Liver (tissue), 10 donors: ENCODE measurements at places on chromosomes 12 and 14.

GRCh38 chr12:32163596-32163995 is 56.9 kb downstream of the BICD1 start:
- H3K4me3 ChIP-seq: no peak overlapping the region
- no peaks in the 10 kb centered on the region for H3K36me3 ChIP-seq
- DNase-seq: no peak
- no peak overlapping the region for H3K27ac ChIP-seq
- H3K27me3 ChIP-seq: no peaks in the 10 kb centered on the region

- H3K36me3 ChIP-seq: no peaks in the 10 kb centered on the region
- no peaks in the 10 kb centered on the region for H3K27me3 ChIP-seq
- H3K27ac ChIP-seq: no peak overlapping the region
- DNase-seq: peak; percentile 62
- H3K4me3 ChIP-seq: peak overlapping the region; percentile 10
Measured at GRCh38 chr12:51846911-51847642, 1.4 kb downstream of the FIGNL2 start.

GRCh38 chr14:81402123-81402495 is 2.0 kb upstream of the STON2 start:
- DNase-seq: no peak
- no peaks in the 10 kb centered on the region for H3K36me3 ChIP-seq
- no peak overlapping the region for H3K4me3 ChIP-seq
- H3K4me1 ChIP-seq: no peaks in the 10 kb centered on the region
- H3K27me3 ChIP-seq: no peaks in the 10 kb centered on the region
- no peak overlapping the region for H3K27ac ChIP-seq

DNA sequence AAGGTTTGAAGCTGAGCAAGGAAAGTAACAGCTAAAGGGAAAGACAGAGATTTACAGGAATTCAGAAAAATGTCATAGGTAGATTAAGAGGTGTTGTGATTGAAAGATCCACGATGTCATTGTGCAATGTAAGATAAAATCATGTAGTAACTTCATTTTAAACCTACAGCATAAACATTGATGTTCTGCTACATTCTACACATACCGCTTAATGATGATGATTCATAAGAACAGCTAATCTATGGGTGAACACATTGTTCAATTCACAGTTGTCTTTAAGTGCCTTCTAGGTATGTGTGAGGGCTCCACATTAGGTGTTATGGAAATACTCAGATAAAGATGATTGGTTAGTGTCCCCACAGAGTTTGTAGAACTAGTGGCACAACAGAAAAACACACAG is 170.9 kb downstream of the GRIP1 start:
- H3K27ac ChIP-seq: no peak overlapping the region
- H3K4me3 ChIP-seq: no peak overlapping the region
- no peaks in the 10 kb centered on the region for H3K4me1 ChIP-seq
- no peaks in the 10 kb centered on the region for H3K36me3 ChIP-seq
- no peaks in the 10 kb centered on the region for H3K27me3 ChIP-seq

DNA sequence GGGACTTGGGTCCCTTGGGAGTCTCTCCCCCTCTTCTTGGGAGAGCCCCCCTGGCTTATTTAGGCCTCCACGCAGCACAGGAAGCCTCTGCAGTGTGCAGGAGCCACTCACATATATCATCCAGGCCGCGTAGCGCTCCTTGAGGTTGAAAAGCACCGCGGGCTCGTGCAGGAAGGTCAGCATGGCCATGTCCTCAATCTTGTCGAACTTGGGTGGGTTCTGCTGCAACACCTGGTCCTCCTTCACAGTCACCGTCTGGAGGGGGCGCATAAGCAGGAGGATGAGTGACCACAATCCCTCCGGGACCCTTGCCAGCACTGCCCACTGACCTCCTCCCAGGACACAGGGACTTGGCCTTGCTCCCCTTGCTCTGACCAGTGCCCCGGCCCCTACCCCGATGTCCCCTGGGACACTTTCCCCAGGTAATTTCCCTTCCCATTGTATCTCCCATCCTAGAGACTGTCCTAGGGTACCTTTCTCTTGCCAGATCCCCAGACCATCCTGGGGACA is 2.5 kb downstream of the MYH6 start:
- no peaks in the 10 kb centered on the region for H3K4me1 ChIP-seq
- H3K4me3 ChIP-seq: no peak overlapping the region
- H3K27ac ChIP-seq: no peak overlapping the region
- no peak for DNase-seq

DNA sequence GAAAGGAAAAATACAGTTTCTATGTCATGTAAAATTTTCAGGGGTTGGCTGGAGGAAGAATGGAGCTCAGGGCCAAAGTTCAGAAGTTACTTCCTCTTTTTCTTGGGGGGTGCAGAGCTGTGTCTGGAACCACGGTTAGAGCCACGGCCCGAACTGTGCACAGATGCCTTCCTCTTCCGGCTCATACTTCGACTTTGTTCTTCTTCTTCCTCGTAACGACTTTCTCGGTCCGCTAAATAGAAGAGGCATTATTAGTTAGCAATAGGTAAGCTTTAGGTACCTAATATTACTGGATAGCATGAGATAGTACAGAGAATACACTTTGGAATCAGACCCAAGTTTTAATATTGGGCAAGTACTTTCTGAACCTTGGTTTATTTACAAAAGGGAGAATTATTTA is 31.2 kb downstream of the SUPT16H start:
- no peak overlapping the region for H3K27ac ChIP-seq
- H3K4me1 ChIP-seq: no peaks in the 10 kb centered on the region
- H3K27me3 ChIP-seq: no peaks in the 10 kb centered on the region
- no peak overlapping the region for H3K4me3 ChIP-seq
- DNase-seq: no peak
- peaks cover 16% of the 10 kb centered on the region for H3K36me3 ChIP-seq

DNA sequence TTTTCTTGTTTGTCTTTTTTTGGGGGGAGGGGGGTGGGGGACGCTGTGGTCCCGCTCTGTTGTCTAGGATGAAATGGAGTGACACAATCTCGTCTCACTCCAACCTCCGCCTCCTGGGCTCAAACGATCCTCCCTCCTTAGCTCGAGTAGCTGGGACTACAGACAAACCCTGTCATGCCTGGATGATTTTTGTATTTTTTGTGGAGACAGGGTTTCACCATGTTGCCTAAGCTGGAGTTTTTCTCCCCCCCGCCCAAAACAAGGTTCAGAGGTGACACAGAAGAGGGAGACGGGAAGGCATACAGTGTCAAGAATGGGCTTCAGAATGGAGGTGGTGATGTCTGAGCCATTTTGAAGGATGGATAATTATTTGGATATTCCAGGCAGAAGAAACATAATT is 116.9 kb upstream of the ATF1 start:
- H3K27ac ChIP-seq: no peak overlapping the region
- no peak overlapping the region for H3K4me3 ChIP-seq
- no peaks in the 10 kb centered on the region for H3K36me3 ChIP-seq
- DNase-seq: no peak
- H3K4me1 ChIP-seq: no peaks in the 10 kb centered on the region

GRCh38 chr12:97536353-97536752 is 73.7 kb downstream of the RMST start:
- no peaks in the 10 kb centered on the region for H3K36me3 ChIP-seq
- H3K4me1 ChIP-seq: no peaks in the 10 kb centered on the region
- H3K27me3 ChIP-seq: no peaks in the 10 kb centered on the region
- no peak overlapping the region for H3K4me3 ChIP-seq

GRCh38 chr12:20508359-20508758 is 140.0 kb downstream of the PDE3A start:
- DNase-seq: no peak
- no peak overlapping the region for H3K4me3 ChIP-seq
- H3K36me3 ChIP-seq: no peaks in the 10 kb centered on the region
- no peak overlapping the region for H3K27ac ChIP-seq

- no peak overlapping the region for H3K27ac ChIP-seq
- no peak overlapping the region for H3K4me3 ChIP-seq
- no peaks in the 10 kb centered on the region for H3K4me1 ChIP-seq
Measured at GRCh38 chr12:125129591-125130255, 64.5 kb downstream of the AACS start.

DNA sequence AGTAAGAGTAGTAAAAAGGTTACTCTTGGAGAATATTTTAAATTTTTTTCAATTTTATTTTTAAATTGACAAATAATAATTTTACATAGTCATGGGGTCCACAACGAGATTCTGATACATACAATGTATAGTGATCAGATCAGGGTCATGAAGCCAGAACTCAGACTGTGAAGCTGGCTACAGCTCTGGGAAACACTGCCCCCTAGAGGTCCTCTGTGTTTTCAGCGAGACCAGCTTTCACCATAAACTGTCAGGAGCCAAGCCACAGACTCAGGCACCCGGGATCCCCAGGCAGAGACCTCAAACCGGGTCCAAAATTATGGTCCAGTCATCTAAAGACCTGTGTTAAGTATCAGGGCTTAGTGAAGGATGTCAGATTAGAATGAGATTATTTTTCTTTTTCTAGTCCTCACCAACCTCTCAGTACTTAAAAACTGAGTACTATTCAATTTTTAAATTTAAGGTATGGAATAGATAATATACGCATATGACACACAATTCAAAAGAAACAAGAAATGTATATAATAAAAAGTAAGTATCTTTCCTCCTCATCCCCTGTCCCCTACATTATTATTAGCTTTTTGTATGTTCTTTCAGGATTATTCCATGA is 397.1 kb downstream of the MDGA2 start:
- H3K27me3 ChIP-seq: no peaks in the 10 kb centered on the region
- H3K36me3 ChIP-seq: no peaks in the 10 kb centered on the region
- DNase-seq: peak; percentile 55
- H3K4me3 ChIP-seq: no peak overlapping the region

DNA sequence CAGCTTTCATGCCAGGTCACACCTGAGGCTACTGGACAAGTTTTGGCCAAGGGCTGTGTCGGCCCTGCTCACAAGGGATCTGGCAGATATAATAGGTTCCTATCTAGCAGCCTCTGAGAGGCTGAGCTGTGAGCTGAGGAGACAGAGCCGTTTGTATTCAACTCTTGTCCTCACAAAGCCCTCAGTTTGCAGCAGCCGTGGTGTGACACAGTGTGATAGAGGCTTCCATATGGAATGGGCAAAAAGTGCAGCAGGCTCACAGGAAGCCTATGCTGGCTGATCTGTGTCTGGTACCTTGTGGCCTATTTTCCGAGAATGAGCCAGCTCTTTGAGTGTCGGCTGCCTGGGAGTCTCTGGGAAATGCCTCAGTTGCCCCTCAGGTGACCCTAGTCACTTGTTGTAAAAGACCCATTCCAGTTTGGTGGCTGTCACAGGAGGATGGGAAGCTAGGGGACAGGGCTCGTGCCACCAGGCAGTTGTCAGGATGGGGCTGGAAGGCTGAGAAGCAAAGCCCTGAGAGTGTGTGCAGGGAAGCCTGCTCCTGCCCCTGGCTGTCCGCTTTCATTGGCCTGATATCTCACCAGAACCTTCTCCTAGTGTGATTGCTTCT is 16.1 kb downstream of the VRTN start:
- H3K27me3 ChIP-seq: no peaks in the 10 kb centered on the region
- no peaks in the 10 kb centered on the region for H3K36me3 ChIP-seq
- H3K4me1 ChIP-seq: no peaks in the 10 kb centered on the region
- no peak overlapping the region for H3K4me3 ChIP-seq
- no peak overlapping the region for H3K27ac ChIP-seq

DNA sequence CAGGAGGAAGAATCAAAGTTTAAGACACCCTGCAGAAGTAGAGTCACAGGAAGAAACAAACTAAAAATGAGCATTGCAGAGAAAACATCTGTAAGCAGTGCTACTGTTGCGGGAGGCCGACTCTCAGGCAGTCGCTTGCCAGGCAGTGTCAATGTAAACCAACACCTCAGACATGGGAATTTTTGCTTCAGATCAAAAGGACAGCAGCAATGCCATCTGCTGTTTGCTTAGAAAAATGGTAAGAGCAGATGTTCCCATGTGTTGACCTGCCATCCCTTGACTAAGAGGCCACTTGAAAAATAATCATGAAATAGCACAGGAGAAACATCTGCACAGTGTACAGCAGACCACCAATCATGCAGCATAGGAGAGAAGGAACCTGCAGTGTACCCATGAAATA is 196.6 kb downstream of the SLC25A21 start:
- H3K27ac ChIP-seq: no peak overlapping the region
- H3K4me1 ChIP-seq: no peaks in the 10 kb centered on the region
- H3K4me3 ChIP-seq: no peak overlapping the region
- H3K27me3 ChIP-seq: no peaks in the 10 kb centered on the region
- H3K36me3 ChIP-seq: no peaks in the 10 kb centered on the region

GRCh38 chr12:66829660-66830325 is 150.9 kb upstream of the GRIP1 start:
- no peak overlapping the region for H3K27ac ChIP-seq
- H3K4me1 ChIP-seq: no peaks in the 10 kb centered on the region
- H3K4me3 ChIP-seq: no peak overlapping the region
- no peaks in the 10 kb centered on the region for H3K27me3 ChIP-seq
- DNase-seq: no peak
- H3K36me3 ChIP-seq: no peaks in the 10 kb centered on the region

DNA sequence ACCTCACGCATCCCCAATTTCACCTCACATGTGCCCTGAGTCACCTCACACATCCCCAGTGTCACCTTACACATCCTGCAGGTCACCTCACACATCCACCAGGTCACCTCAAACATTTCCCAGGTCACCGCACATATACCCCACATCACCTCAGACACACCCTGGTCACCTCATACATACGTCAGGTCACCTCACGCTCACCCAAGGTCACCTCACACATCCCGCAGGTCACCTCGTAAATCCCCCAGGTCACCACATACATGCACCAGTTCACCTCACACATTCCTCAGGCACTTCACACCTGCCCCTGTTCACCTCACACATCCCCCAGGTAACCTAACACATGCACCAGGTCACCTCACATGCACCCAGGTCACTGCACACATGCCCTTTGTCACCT is 864.0 kb downstream of the TMEM121 start:
- no peak for DNase-seq
- H3K27me3 ChIP-seq: no peaks in the 10 kb centered on the region
- H3K4me1 ChIP-seq: no peaks in the 10 kb centered on the region
- H3K36me3 ChIP-seq: no peaks in the 10 kb centered on the region
- no peak overlapping the region for H3K27ac ChIP-seq

DNA sequence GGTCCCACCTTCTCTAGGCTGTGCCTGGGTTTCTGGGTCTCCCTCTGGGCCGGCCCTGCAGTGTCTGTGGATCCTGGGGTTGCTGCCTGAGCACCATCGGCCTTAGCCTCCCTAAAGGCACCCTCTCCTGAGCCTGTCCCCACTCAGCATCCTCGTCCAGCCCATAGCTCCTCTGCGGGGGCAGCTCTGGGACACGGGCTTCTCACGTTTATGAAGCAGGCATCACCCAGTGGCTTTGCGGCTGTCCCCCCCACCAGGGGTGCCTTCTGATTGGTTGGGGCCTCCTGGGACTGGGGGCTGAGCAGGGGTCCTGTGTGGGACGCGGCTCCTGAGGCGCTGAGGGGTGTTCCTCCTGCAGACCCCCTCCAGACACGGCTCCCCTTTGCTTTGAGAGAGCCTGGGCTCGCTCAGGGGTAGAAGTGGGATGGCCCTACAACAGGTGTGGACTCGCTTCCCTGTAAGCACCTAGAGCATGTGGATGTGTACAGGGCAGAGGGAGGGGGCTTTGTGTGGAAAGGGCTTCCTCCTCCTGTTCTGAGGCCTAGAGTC is 10.7 kb downstream of the ULK1 start:
- no peak for DNase-seq
- peaks cover 20% of the 10 kb centered on the region for H3K36me3 ChIP-seq
- H3K4me1 ChIP-seq: no peaks in the 10 kb centered on the region
- H3K27ac ChIP-seq: no peak overlapping the region
- no peaks in the 10 kb centered on the region for H3K27me3 ChIP-seq
- H3K4me3 ChIP-seq: no peak overlapping the region

GRCh38 chr12:27031531-27031930 is 9.2 kb downstream of the MED21 start:
- H3K27me3 ChIP-seq: no peaks in the 10 kb centered on the region
- no peaks in the 10 kb centered on the region for H3K4me1 ChIP-seq
- no peak overlapping the region for H3K27ac ChIP-seq
- DNase-seq: no peak
- H3K36me3 ChIP-seq: no peaks in the 10 kb centered on the region

GRCh38 chr14:28142400-28143015 is 624.1 kb upstream of the FOXG1 start:
- H3K4me1 ChIP-seq: no peaks in the 10 kb centered on the region
- H3K27ac ChIP-seq: no peak overlapping the region
- H3K27me3 ChIP-seq: peaks cover 3% of the 10 kb centered on the region
- H3K4me3 ChIP-seq: no peak overlapping the region
- no peak for DNase-seq
